AG20443 (cell line): ENCODE measurements at places on chromosomes 5 and 9.

- DNase-seq, result peak; percentile 18
Observed at GRCh38 chr5:60382716-60383115, 317.2 kb downstream of the DEPDC1B start.

DNA sequence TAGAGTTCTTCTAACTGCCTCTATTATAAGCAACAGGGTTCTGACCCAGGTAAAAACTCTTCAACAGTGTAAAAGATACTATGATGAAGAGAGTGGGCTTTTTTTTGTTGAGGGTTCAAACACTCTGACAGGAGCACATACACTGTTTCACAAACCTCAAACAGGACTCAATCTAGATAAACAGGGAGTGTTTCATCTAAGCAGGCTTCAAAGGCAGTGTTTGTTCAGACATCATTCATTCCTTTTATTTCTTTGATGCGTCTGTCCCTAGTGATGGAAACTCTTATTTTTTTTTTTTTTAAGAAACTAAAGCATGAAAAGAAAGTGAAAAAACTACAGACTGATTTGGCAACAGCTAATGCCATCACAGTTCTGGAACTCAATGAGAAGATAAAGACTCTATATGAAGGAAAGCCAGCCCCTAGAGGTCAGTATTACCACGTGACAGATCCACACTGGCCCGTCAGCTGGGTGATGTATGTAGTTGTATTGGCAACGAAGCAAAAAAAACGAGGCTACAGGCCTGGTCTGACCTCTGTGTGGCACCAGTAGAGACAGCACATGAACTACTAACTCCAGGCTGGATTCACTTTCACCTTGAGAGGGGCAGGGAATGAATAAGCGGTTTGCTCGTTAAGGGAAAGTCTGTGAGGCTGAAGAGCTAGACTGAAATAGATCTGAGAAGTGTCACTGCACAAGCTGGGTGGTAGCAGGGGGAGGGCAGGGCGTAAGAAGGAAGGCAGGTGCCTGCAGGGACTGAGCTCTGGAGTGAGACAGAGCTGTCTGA lies 172.2 kb downstream of the CCDC192 start:
- DNase-seq, result no peak

DNA sequence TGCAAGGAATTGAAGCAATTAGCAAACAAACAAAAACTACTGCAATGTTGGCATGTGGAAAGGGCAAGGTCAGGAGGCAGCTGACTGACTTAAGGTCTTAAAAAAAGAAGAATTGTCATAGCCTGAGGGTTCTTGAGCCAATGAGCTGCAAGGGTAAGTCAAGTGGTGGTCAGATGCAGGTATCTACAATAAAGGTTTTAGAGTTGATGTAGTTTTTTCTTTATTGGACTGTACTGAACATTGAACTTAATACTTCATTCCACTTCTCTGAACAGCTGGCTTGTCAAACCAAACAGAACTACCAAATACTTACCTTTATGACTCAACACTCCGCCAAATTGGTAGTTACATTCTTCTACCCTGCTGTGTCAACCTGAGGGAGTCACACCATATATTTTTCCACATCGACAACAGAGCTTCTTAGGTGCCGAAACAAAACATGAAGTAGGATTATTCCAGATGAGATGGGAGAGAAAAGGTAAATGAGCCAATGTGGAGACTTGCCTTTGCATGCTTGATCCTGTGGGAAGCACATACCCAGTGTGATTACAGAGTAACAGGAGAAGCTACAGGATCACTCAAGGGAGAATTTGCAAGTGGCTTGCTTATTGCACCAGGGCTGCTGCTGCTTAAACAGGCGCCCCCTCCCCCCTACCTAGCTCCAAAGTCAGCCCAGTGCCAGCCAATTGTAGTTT lies 35.3 kb downstream of the EQTN start:
- DNase-seq, result peak; percentile 18

- DNase-seq, result peak; percentile 44
Observed at GRCh38 chr9:124149992-124150391, 107.8 kb upstream of the NEK6 start.

DNA sequence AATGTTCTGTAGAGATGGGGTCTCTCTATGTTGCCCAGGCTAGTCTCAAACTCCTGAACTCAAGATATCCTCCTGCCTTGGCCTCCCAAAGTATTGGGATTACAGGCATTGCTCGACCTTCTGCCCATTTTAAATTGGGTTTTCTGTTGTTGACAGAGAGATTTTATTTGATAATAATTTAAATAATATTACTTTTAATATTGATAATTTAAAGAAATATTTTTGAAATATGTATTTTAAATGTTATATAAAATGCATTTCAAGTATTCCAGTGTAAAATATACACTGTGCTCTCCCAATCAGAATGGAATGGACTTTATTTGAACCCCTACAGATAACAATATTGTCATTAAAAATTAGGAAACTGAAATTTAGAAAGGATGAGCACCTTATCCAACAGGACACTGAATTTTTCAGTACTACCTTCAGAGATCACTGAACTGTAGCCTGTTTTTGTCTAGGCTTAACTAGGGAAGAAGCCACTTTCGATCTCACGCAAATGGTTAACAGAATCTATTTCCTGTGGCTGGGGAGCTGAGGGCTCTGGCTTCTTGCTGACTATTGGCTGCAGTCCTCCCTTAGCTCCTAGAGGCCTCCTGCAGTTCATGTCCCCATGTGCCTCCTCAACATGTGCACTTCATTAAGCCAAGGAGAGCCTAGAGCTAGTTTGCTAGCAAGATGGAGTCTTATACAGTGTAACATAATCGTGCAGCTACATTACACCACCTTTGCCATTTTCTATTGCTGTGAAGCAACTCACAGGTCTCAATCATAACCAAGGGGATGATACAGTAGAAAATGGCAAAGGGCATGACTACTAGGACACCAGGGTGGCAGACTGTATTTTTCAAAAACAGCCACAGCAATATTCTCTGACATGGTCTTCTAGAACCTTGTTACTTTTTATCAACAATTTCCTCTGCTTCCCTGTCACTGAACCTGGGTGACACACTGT lies 150.0 kb downstream of the CDC42SE2 start:
- no peak for DNase-seq

- DNase-seq, result no peak
Observed at GRCh38 chr9:93949073-93949693, 6.0 kb downstream of the BARX1 start.

GRCh38 chr9:136052472-136052880 lies 42.6 kb downstream of the NACC2 start:
- DNase-seq, result peak; percentile 69

- DNase-seq, result peak; percentile 22
Observed at GRCh38 chr9:27227192-27227591, 69.8 kb downstream of the EQTN start.

DNA sequence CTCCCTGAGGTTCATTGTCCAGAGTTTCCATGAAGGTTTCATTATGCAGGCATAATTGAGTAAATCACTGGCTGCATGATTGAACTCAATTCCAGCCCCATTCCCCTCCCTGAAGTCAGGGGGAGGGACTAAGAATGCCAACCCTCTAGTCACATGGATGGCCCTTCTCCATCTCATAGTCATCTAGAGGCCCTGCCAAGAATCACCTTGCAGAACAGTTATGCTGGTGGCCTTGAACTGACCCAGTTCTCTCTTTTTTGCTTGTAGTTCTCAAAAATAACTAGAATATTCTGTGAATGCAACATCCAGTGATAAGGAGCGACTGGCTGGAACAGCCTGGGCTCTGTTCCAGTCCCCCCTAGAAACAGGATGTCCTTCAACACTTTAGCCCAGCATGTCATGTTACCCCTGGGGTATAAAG lies 31.7 kb downstream of the SLC35A4 start:
- DNase-seq, result no peak

- DNase-seq, result no peak
Observed at GRCh38 chr9:129814432-129815223, 9.3 kb downstream of the TOR1A start.

DNA sequence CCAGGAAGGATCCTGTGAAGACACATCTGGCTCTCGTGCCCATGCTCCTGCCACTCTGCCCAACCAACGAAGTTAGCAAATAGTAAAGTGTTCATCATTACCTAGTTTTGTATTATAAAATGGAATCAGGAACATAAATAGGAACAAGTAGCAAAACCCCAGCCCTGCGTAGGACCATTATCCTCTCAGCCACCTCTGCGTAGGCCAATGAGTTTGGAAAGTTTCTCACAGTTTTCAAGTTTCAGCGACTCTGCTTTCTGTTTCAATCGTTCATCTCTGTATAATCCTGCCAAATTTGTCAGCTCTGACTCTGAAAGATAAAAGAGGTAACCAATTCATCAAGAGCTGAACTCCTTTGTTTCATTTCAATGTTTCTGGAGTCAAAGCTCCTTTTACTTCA lies 10.1 kb upstream of the SPATA24 start:
- DNase-seq, result no peak
